ENCODE measurements at places on chromosomes 4 and X.

DNA sequence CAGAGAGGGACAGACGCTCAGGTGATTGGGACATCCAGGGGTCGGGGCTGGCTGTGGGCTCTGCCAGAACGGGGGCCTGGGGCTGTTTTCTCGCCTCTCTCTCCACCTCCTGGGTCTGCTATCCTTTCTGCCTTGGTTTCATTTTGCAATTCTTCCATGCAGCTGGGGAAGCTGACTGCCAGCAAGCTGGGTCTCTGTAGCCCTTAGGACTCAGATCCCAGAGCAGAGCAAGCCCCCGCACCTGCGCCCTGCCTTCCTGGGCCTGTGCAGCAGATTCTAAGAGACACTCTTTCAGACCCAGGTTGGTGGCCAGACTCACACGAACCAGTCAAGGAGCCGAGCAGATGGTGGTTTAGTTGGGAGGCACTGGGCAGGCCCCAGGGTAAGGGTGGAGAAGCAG, 59.1 kb upstream of the GRPEL1 start:
- no peak for DNase-seq

- no peak for DNase-seq
Observed at GRCh38 chr4:42326524-42326923, 70.8 kb upstream of the SHISA3 start.

DNA sequence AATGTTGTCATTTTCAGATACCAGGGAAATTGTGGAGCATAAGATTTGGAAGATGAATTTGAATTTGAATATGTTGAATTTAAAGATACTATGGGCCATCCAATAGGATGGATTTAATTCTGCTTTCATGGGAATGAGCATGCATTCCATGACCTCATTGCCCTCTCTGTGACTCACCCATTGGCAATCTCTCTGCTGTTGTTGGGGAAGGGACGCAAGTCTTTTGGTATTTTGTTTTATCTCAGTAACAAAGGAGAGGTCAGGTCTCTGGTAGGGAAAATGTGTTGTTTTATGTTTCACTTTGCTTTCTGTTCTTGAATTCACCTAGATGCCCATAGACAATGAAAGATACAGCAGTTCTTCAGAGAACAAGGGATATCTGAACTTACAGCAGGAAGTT, 42.1 kb upstream of the MAGEA4 start:
- DNase-seq, result no peak

GRCh38 chr4:81465406-81466340, 6.0 kb downstream of the RASGEF1B start:
- DNase-seq, result no peak

GRCh38 chr4:108170631-108171338, 2.1 kb upstream of the LEF1 start:
- no peak for DNase-seq

GRCh38 chr4:76950052-76950955, 752 bp downstream of the SEPTIN11 start:
- peak; percentile 32 for DNase-seq

- DNase-seq, result no peak
Observed at GRCh38 chr4:185463541-185463940, 8.0 kb downstream of the CCDC110 start.

- DNase-seq, result no peak
Observed at GRCh38 chr4:20095805-20096541, 155.7 kb upstream of the SLIT2 start.

GRCh38 chrX:2388669-2389068, 112.1 kb downstream of the DHRSX start:
- DNase-seq, result no peak

- DNase-seq, result no peak
Observed at GRCh38 chrX:24799078-24799477, 105.4 kb downstream of the POLA1 start.

- DNase-seq, result no peak
Observed at GRCh38 chr4:54226404-54227255, 2.5 kb upstream of the PDGFRA start.

DNA sequence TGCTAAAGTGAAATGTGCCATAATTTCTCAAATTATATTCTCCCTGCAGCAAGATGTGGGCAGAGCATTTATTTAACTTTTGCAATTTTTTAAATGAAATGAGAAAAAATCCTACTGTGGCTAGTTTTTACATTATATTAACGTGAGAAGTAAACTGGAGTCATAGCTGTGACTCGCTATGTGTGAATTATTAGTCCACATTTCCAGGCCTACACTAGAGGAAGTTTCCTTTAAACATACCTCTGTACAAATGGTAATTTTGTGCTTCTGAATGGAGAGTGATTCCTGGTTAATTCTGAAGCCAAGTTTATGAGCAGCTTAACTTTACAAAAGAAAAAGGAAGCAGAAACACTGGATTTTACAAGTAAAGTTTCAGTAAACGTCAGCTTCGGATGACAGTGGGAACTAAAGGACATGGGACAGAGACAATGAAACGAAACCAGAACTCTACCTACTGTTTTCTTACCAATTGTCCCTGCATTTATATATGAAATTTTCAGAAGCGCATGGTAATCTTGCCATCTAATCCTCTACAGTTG, 72.4 kb downstream of the FBXO8 start:
- DNase-seq, result no peak

DNA sequence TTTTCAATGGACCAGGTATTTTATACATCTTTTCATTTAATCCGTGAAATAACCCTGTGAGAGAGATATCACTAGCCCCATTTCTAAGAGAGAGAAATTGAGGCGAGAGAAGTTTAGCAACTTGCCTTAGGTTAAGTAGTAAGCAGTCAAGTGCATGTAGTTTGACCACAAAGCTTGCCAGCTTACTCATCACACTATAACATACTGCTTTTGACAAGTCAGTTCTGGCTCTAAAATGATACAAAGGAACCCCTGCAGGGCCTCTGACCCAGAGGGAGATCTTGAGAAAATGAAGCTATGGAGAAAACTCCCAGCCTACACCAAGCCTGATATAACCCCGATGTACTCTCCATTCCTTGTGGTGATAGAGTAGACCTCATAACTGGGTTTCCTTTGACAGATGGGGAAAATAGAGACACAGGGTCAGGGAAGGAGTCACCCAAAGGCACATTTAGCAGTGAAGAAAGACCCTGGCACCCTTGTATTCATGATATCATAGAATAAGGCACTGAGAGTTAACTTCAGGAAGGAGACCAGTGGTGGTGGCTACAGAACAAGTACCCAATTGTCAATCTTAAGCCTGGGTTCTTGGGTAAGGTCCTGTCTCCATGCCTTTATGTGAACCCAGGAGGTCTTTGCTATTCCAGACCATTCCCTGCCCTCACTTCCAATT, 60.2 kb upstream of the MSN start:
- DNase-seq, result no peak

GRCh38 chr4:52687696-52688095, 28.6 kb upstream of the USP46 start:
- DNase-seq, result no peak

DNA sequence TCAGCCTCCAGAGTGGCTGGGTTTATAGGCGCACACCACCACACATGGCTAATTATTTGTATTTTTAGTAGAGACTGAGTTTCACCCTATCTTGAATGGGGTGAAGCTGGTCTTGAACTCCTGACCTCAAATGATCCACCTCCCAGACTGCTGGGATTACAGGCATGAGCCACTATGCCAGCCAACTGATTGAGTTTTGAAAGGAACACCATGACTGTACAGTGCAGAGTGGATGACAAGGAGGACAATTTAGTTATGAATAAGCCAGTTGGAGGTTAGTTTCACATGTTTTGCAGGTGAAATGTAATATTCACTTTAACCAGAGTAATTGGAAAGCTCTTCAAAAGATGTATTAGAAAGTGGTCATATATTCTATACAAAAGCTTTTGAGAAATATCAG, 60.8 kb downstream of the PCDH18 start:
- no peak for DNase-seq

DNA sequence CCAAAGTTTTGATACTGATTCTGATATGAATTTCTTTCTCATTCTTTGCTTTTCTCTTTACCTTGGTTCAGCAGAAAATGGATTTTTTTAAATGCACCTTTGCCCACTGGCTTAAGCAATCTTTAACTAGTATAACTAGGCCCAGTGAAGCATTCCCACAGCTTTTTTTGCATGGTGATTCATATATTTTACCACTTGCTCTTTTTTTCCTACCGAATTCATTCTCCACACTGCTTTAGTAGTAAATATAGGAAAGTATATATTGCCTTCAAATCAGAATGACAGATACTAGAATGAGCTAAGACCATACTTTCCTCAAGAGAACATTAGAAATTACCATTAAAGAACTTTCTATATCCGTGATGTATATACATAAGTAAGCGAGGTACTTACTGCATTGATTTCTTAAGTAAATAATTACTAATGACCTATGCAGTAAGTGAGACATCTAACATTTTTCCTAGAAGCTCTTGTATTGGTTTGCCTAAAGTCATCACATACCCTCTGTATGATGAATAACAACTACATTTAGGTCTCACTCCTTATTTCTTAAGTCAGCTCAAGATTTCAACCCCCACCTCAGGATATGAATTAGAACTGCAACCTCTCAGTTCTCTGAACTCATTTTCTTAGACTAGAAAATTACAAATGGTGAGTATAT, 44.2 kb downstream of the SLC4A4 start:
- DNase-seq, result no peak

- no peak for DNase-seq
Observed at GRCh38 chr4:123501733-123502132, 105.1 kb downstream of the SPRY1 start.

DNA sequence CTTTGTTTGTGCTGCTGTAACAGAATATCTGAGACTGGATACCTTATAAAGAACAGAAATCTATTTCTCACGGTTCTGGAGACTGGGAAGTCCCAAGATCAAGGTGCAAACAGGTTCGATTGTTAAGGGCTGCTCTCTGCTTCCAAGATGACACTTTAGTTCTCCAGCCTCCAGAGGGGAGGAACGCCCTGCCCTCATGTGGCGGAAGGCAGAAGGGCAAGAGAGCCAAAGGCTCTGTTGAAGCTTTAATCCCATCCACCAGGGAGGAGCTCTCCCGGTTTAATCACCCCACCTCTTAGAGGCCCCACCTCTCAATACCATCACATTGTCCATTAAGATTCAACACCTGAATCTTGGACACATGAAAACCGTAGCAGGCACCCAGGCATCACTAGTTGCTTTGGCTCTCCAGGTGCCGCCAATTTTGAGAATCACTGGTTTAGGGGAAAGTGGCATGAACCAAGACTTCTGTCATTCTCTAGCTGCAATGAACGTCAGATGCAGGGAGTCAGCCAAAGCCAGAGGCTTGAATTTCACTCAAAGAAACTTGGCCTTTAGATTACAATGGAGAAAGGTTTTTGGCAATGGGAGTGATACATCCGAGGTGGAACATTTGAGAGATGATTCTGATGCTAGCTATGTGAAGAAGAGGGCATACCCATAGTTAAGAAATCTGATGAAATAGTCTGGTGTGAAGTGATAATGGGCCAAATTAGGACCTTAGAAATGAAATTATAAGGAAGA, 15.7 kb downstream of the FHL1 start:
- DNase-seq, result no peak

DNA sequence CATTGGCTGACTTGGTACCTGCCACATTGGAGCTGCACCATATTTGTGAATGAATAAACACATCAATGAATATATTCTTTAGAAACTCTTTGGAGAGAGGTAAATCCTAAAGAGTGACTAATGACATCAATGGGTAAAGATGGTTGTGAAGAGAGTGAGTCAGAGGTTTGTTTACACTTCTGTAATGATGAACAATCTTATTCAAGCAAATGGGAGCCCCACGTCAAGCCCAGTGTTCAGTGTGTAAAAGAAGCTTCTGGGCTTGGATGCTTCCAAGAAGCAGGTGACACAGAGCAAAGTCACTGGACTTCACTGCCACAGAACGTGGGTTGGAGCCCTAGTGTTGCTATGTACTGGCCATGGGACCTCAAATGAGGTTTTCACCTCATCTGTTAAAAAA, 319.0 kb downstream of the STK32B start:
- no peak for DNase-seq
